ENCODE measurements at places on chromosomes 13 and 19.
A peak's percentile ranks its signal among the peaks of the same experiment; 100 is the strongest.

- peak; percentile 44 for DNase-seq
These were observed 41.9 kb downstream of the WASF3 start for GRCh38 chr13:26599403-26599802.

GRCh38 chr13:52711286-52711685, 28.3 kb downstream of the CNMD start:
- no peak for DNase-seq

GRCh38 chr13:96993634-96994016, 651 bp downstream of the OXGR1 start:
- DNase-seq: no peak

- no peak for DNase-seq
These were observed 286.2 kb downstream of the NDFIP2 start for GRCh38 chr13:79767126-79767525.

DNA sequence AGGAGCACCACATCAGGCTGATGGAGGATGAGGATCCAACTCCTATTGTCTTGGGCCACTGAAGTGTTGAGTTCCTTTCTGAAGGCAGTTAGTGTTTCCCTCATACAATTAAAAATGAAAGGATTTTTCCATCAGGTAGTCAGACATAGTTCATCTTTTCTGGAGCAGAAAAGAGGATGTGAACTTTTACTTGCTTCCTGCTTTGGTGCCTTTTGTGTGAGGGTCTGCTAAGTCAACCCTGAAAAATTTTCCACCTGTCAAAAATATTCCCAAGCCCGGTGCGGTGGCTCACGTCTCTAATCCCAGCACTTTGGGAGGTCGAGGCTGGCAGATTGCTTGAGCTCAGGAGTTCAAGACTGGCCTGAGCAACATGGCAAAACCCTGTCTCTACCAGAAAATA, 43.9 kb downstream of the RGCC start:
- no peak for DNase-seq

GRCh38 chr13:21717817-21718216, 46.9 kb downstream of the FGF9 start:
- no peak for DNase-seq

DNA sequence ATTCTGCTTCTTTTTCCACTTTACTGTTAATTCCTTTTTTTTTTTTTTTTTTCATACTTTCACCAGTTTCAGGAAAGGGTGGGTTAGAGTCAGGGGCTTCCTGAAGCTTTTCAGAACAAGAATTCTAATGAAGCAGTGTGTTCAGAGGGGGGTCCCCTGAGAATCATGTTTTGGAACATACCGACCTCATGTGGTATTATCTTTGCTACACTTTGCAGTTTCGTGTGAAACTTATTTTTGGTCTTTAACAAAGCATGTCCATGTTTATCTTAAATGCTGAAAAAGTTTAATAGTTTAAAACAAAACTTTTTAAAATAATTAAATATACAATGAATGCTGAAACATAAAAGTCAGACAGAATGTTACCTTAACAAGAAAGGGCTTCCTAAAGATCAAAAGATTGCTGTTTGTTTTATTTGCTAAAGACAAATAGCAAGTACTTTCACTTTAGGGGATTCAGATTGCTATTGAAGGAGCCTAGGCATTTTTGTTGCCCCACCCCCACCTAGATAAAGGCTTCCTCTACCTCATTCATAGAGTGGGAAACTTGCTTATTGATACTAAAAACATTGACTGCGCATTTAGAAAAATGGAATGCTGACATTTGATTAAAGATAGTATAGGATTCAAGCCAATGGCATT, 21.1 kb upstream of the POMP start:
- no peak for DNase-seq

DNA sequence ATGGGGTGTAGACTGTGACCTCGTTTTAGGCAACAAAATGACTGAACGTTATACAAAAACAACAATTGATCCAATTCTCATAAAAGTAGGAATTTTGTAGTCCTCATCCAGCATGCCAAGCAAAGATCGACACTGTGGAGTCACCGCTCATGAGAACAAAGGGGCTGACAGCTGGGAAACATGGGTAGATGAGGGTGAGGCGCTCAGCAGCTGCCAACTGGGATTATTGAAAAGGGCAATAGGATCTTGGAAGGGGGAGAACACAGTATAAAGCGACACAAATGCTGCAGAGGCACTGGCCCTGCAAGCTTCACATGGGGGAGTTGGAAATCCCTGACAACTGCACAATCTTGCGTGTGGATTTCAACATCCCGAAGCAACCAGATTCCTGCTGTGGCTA, 5.4 kb upstream of the ZNF765 start:
- DNase-seq: no peak

- DNase-seq: no peak
These were observed 10.0 kb downstream of the DPF1 start for GRCh38 chr19:38213911-38214625.

DNA sequence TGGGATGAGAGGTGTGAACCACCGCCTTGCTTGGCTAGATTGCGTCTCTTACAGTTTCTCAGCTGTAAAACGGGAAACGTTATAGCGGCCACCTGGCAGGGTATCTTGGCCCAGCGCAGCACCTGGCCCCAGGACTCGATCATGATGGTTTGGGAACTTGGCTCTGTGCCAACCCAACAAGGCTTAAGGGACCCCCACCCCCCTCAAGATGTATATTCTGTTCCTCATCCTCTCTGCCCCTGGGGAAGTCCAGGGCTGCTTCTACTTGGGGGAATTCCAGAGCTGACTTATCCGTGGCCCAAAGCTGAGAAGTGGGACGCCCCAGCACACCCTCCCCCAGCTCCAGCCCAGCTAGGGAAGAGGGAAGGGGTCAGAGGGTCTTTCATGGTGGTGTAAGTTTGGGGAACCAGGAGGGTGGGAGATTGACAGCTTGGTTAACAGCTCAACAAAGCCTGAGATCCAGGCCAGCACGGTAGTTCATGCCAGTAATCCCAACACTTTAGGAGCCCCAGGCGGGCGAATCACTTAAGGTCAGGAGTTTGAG, 695 bp downstream of the ICAM1 start:
- DNase-seq: no peak

Measured in DMS153 (cell line).